T-helper 17 cell (primary cell): ENCODE measurements at places on chromosomes 6 and 20. TPM values are rescaled to one million over a fixed set of nuclear protein-coding genes. Genes with fewer than 3 reads are reported as not detected.

The TFAP2D gene
- not detected for total RNA-seq

The PRPH2 gene
- not detected for total RNA-seq

The TDRD6 gene
- total RNA-seq: not detected

The BICRAL gene
- 31.9 TPM for total RNA-seq

The DEFB124 gene
- not detected for total RNA-seq

The XRN2 gene
- 59.2 TPM for total RNA-seq
